Omental fat pad (tissue), 4 donors: ENCODE measurements at places on chromosomes 6 and 20. TPM values are rescaled to one million over a fixed set of nuclear protein-coding genes. Genes with fewer than 3 reads are reported as not detected.

GRCh38 chr6:165972139-165972802 lies 195.4 kb downstream of the TBXT start:
- no peak for DNase-seq

DNA sequence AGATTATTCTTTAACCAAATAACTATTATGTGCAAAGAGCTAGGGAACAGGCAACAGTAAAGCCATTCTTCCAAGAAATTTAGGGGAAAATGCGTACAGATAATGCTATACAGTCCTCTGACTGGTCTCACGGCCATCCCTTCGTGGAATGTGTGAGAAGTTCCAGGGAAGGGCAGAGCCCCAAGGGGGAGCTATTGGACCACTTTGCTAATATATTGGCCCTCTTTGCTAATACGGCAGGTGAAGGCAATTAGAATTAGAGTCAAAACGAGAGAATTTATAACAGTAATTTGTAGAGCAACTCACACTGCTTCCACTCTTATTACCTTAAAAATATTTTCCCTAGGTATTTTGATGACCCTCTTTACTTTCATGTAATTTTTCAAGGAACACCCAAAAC lies 140.4 kb downstream of the IMPG1 start:
- no peak for DNase-seq

GRCh38 chr6:37019065-37019450 lies 13.6 kb downstream of the FGD2 start:
- DNase-seq: no peak

GRCh38 chr20:45408646-45409213 lies 641 bp downstream of the DBNDD2 start:
- no peak for DNase-seq

The ADTRP gene
- not detected for total RNA-seq

The SCRT2 gene
- total RNA-seq: not detected

DNA sequence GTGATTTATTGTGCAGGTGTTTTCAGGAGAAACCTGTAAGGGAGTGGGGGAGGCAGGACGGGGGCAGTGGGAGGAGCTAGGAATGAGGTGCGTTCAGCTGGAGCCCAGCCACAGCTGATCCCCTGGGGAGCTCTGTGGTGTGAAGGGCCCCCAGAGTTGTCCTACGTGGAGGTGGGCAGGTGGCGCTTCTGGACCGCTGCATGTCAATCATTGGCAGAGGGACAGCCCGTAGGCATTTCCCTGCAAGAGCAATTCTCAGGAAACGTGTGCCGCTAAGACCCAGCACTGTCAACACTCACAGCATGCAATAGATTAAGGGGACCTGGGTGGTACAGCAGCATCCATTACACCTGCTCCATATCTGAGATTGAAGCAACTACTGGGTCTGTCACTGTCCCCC lies 88.0 kb downstream of the PRND start:
- DNase-seq: no peak

GRCh38 chr6:125151700-125152099 lies 1.9 kb upstream of the TPD52L1 start:
- no peak for DNase-seq

DNA sequence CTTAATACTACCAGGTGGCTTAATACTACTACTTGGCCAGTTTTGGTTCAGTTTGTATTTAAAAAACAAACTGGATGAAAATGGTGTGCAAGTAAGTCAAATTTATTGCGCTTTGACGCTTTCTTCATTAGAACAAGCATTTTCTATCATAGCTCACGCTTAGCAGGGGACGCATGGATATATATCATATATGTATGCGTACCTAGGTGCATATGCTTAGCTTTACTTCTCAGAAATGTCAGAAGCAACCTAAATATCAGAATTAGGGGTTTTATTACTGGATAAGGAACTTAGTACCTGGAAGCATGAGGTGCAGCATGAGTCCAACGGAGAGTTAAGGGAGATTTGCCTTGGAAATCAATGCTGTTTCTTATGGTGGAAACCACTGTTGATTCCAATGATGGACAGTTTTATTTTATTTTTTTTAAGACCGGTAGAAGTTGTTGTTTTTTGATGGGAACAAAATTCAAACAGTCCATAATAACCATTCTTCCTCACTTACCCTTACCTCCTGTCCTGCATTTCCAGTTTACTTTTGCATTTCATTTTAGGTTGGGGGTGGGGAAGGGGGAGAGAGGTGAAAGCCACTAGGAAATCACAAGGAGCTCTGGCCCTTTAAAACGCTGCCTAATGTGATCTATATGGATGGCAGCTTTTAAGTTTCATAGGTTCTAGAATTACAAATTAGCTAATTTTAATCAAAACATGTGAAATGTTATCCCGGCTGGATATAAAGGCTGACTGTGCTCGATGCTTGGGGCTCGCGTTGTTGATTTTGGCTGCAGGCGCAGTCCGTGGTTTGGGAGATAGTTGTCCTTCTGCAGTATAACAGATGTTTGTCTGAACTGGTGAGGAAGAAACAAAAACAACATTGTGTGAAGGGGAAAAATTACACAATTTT lies 2.1 kb downstream of the SOBP start:
- no peak for DNase-seq

DNA sequence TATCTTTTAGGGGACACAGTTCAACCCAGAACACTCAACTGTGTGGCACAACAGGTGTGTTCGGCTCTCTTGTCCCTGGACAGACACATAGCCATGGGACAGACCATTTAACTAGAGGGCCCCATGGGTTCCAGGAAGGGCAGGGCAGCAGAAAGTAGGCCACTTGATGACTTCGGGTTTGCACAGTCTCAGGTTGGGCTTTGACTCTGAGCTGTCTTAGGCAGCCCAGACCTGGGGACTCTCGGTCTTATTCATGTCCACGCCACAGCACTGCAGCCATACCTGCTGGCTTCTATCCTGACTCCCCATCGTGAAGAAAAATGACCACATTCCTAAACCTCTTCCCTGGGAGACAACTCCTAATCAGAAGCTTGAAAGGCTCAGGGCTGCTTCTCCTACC lies 146.1 kb upstream of the AKAP12 start:
- DNase-seq: no peak

- DNase-seq: no peak
These were observed 46.2 kb downstream of the PREX1 start for GRCh38 chr20:48781634-48782033.

DNA sequence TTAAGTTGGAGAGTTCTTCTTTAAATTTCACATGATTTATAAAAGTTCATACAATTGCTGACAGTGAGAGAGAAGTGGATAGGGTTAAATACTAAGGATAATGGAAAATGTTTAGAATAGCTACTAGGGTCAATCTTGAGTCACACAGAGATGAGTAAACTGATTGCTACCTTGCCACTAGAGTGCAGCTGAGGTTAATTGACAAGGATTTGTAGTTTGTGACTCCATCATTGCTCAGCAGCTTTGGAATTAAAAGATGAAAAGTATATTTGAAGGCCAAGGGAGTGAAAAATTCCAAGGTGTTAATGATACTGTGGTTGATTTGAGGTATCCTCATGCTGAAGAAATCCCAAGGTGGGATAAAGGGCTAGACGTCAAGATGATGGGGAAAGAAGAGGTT lies 524.0 kb downstream of the UTRN start:
- DNase-seq: no peak

The FARS2 gene
- 18.1 TPM for total RNA-seq

DNA sequence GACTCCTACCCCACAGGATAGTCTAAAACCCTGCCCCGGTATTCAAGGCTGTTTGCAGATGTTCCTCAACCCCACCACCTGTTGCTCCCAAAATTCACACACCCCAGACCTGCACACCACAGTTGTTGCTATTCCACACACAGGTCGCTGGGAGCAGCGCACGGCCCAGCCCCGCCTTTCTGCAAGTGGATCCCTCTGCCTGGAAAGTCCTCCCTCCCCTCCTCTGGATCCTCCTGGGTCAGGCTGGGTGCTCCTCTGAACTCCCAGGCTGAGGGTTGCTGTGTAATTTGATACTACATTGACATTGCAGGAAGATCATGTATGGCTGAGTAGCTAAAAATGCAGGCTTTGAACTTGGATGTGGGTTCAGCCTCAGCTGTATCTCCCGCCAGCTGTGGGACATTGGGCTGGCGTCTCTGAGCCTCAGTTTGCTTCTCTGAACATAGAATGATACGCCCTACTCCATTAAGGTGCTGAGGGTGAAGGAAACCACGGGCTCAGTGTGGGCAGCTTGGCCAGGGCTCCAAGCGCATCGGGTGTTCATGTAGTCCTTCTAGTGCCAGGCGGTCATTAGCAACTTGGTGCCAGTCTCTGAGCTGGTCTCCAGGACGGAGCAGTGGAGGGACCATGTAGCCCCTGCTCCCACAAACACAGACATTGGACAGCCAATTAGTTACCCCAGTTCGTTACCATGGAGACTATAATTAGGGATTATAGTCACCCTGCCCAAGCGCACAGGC lies 13.9 kb upstream of the CCN5 start:
- no peak for DNase-seq

DNA sequence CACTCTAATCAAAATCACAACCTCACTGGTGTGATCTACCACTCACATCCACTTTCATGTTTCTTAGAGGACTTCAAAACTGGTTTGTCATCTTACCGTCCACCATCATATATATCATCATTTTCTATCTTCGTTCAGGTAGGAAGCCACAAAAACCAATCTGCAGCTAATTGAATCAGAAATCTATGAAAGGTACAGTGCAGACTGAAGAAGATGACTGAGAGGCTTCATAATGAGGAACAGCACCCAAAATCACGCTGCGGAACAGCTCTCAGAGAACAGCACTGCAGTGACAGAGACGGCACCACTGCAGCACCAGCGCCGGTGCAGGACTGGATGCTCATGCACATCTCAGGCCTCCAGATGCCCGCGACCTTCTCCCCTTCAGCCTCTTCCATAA lies 13.0 kb downstream of the GMDS start:
- DNase-seq: no peak

The PRKN gene
- 44.8 TPM for total RNA-seq

The COL10A1 gene
- not detected for total RNA-seq

The PACSIN1 gene
- not detected for total RNA-seq

- DNase-seq: no peak
These were observed 27.3 kb downstream of the FNDC1 start for GRCh38 chr6:159196430-159196975.

The VSTM2L gene
- 0.94 TPM for total RNA-seq

The EBF4 gene
- 1.3 TPM for total RNA-seq

DNA sequence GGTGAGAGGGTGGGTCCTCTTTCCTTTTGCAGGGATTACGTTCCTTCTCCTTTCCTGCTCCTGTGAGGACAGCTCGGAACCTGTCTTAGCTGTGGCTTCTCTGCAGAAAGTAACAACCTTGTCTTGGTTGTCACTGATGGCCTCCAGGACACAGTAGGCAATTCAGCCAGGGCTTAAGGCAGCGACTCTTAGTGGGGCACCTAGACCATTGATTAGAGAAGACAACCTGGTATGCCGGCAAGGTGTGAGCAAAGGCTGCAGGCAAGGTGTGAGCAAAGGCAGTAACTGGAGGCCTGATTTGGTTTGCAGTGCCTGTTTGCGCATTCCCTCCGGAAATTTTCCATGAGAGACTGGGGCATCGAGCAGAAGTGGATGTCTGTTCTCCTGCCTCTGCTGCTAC lies 37.6 kb downstream of the DYNLT1 start:
- no peak for DNase-seq

DNA sequence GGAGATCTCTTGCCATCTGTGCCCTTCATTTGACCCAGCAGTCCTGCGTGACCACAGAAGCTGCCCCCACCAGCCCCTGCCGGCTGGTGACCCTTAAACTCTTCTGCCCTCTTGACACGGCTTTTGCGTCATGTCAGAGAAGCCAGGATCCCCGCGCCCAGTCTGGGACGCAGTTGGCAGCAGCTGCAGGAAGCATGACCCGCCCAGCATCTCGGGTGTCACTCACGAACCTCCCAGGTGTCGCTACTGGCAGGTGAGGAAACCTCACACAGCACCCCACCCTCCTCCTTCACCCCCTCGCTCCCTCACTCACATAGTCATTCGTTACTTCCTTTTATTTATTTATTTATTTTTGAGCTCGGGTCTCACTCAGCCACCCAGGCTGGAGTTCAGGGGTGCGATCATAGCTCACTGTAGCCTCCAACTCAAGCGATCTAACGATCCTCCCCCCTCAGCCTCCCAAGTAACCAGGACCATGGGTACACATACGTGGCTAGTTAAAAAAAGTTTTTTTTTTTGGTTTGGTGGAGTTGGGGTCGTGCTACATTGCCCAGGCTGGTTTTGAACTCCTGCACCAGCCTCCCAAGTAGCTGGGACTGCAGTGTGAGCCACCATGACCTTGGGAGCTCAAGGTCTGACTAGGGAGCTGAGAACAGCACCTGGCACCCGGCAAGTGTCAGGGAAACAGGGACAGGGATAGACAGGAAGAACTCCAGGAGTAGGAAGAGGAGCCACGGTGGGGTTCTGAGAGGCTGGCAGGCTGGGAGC lies 14.1 kb upstream of the SPDEF start:
- no peak for DNase-seq

- DNase-seq: no peak
These were observed 74.0 kb upstream of the MYL9 start for GRCh38 chr20:36467076-36467999.

The OR2H2 gene
- total RNA-seq: not detected

GRCh38 chr6:161353208-161353613 lies 79.3 kb upstream of the AGPAT4 start:
- DNase-seq: no peak

DNA sequence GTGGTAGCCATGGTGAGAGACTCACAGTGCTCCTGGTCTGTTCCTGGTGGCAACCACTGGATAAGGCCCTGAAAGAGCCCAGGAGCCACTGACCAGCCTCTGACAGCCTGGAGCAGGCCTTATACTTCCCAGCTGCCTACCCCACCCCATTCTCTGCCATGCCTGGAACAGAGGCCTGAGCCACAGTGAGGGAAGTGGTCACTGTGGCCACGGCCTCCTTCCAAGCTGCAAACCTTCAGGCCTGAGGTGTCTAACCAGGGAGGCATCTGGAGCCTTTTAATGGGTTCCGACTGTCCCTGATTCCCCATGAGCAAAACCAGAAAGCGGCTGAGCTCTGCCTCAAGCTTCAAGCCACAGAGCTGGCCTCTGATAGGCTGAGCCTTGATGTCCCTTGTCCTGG lies 113.0 kb upstream of the SIRPA start:
- no peak for DNase-seq

The TUBB2B gene
- total RNA-seq: 5.3 TPM

DNA sequence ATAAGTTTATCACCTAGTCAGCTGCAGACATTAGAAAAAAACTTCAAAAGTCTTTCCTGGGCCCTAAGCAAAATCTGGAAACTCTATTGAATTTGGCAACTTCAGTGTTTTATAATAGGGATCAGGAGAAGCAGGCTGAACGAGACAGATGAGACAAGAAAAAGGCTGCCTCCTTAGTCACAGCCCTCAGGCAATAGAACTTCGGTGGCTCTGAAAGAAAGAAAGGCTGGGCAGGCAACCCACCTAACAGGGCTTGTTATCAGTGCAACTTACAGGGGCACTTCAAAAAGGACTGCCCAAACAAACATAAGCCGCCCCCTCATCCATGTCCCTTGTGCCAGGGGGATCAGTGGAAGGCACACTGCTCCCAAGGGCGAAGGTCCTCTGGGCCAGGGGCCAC lies 657.9 kb upstream of the HS3ST5 start:
- no peak for DNase-seq

DNA sequence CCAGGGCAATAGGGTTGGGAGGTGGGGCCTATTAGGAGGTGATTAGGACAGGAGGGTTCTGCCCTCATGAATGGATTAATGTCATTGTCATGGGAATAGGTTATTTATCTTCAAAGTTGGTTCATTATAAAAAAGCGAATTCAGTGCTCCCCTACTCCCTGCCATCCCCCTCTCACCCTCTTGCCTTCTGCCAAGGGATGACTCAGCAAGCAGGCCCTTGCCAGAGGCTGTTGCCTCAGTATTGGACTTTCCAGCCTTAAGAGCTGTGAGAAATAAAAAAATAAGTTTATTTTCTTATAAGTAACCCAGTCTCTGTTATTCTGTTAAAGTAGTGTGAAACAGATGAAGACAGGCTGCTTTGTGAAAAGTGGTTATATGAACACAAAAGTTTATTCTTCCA lies 381.1 kb upstream of the ZFP64 start:
- DNase-seq: no peak

The UBE2V1 gene
- 63.2 TPM for total RNA-seq

The VNN1 gene
- total RNA-seq: 21.4 TPM
